Right ventricle myocardium superior (tissue), 1 donor: ENCODE measurements at places on chromosomes 7 and 10.
A peak's percentile ranks its signal among the peaks of the same experiment; 100 is the strongest.

GRCh38 chr10:44195112-44196007, 189.5 kb downstream of the CXCL12 start:
- DNase-seq: peak; percentile 69

- DNase-seq: no peak
Observed at GRCh38 chr7:107068156-107068555, 23.7 kb downstream of the PRKAR2B start.

GRCh38 chr10:42938351-42938750, 138.5 kb upstream of the RET start:
- DNase-seq: no peak

- DNase-seq: no peak
Observed at GRCh38 chr10:84356928-84357327, 28.5 kb downstream of the CCSER2 start.

GRCh38 chr10:101504438-101504837, 83.6 kb downstream of the POLL start:
- no peak for DNase-seq

GRCh38 chr7:139393621-139394211, 34.0 kb downstream of the LUC7L2 start:
- DNase-seq: no peak

DNA sequence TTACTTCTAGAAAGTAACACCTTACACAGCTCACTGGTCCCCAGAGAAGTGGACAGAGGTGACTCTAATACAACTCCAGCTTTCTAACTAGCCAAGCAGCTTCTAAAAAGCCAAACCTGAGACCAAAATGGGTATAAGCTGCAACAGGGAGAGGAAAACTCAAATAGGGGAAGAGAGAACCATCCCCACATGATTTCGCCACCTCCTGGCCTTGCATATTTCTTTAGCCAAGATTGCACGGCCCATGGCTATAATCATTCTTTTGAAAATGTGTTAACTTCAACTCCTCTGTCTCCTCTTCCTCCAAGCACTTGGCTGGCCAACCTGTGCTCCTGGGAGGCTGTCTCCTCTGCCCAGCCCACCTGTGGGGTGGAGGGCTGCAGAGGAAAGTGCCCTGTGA, 28.7 kb downstream of the NUP42 start:
- no peak for DNase-seq

DNA sequence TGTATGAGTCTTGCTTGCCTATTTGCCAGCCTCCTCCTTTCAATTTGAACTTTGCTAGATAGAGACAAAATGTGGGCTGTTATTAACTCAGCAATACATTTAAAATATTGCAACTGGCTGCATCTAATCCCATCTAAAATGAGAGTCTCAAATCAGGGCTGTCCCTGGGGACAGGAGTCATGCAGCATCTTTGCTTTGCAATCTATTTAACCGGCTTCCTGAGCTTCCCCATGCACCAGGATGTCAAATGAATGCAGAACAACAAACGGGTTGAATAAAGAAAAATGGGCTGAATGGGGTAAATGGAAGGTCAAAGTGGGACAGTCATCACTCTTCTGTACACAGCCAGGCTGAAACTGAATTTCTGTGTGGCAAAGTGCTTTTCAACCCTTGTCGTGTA, 89.2 kb downstream of the AOAH start:
- DNase-seq: no peak

DNA sequence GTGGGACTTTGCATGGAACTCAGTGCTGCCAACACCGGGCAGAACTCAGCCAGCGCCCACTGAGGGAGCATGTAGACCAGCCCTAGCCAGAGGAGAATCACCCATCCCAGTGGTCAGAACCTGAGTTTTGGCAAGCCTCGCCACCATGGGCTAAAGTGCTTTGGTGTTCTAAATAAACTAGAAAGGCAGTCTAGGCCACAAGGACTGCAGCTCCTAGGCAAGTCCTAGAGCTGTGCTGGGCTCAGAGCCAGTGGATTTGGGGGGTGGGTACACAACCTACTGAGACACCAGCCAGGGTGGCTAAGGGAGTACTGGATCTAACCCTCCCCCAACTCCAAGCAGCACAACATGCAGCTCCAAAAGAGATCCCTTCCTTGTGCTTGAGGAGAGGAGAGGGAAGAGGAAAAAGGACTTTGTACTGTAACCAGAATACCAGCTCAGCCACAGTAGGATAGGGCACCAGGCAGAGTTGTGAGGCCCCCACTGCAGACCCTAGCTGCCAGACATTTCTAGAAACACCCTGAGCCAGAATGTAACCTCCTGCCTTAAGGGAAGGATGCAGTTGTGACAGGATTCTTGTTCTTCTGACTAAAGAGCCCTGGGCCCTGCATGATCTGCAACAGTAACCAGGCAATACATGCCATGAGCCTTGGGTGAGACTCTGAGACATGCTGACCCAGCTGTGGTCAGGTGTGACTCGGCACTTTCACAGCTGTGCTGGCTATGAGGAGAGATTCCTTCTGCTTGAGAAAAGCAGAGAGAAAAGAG, 24.4 kb downstream of the GSDME start:
- DNase-seq: no peak

DNA sequence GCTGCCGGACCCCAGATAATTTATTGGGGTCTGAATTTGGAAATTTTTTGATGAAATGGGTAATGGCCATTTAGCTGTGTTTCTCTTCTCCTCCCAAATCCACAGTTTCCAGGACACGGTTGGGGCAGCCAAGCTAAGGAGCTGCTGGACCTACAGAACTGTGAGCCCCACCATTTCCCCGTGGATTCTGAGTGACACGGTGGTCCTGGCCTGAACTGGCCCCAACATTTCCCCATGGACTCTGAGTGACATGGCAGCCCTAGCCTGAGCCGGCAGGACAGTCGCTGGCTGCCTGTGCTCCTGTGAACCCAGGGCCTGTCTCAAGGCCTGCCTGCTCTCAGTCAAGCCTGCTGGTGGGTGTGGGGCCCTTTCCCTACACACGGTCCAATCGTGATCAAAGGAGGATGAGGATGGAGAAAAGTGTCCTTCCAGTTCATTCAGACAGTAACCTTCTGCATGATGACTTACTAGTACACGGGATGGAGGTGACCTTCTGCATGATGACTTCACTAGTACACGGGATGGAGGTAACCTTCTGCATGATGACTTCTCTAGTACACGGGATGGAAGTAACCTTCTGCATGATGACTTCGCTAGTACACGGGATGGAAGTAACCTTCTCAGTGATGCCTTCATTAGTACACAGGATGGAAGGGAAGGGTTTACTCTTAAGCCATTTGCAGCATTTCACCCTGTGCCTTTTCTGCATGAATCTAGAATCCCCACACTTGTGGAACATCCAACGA, 359.9 kb downstream of the GLRX3 start:
- no peak for DNase-seq

DNA sequence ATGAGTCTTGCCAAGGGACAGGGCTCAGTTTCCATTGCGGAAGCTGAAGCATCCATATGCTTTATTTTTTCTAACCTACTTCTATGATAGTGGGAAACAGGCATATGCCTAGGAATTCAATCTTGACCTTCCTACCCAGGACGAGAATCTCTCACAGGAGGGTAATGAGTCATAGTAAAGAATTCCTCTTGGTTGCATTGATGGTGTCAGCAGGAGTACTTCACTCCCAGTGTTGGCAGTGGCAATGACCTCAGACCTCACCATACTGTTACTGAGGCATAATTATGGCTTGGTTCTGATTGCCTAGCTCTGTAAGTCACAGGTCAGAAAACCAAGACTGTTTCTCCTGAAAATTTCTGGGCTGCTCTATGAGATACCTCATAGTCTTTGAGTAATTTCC, 552.9 kb downstream of the ARL4A start:
- no peak for DNase-seq

- DNase-seq: no peak
Observed at GRCh38 chr7:65979583-65980477, 2.2 kb downstream of the GUSB start.

DNA sequence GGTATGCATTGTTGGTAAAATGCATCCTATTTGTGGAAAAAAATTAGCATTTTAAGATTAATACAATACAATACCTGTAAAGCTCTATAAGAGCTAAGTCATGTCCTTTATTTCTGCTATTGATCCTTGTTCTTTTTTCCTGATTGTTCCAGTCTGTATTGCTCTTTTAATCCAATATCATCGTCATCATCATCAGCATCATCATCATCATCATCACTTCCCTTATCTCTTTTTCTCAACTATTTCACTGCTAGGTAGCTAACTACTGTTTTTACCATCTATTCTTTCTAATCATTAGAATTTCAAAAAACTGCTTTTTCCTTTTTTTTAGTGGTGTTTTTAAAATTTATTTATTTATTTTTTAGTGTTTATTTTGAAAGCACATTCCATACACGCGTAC, 71.2 kb downstream of the ABCC2 start:
- no peak for DNase-seq

- DNase-seq: no peak
Observed at GRCh38 chr10:78472551-78472890, 438.9 kb downstream of the RPS24 start.

DNA sequence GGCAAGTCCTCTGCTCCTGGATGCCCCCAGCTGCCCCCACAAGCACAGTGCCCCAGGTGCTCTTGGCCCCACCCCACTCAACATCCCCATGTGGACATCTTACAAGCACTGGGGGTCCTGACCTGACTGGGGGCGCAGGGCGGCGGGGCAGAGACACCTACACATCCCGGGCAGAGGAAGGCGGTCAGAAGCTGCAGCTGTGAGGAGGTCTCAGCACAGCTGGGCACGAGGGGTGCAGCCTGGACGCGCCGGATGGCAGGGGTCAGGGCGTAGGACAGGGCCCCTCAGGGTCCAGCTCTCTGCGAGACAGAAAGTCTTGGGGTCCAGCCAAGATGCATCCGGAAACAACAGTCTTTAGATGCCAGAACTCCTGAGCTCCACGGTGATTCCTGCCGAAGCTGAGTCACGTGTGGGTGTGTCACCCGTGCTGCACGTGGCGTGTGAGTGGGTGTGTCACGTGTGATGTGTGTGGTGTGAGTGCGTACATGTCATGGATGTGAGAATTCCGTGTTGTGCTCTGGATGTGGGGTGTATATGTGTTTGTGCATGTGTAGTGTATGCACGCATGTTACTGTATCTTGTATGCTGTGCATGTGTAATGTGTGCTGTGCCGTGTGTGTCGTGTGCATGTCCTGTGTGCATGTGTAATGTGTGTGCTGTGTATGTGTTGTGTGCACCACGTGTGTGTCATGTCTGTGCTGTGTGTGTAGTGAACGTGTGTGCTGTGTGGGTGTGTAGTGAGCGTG, 5.1 kb downstream of the VENTX start:
- no peak for DNase-seq

DNA sequence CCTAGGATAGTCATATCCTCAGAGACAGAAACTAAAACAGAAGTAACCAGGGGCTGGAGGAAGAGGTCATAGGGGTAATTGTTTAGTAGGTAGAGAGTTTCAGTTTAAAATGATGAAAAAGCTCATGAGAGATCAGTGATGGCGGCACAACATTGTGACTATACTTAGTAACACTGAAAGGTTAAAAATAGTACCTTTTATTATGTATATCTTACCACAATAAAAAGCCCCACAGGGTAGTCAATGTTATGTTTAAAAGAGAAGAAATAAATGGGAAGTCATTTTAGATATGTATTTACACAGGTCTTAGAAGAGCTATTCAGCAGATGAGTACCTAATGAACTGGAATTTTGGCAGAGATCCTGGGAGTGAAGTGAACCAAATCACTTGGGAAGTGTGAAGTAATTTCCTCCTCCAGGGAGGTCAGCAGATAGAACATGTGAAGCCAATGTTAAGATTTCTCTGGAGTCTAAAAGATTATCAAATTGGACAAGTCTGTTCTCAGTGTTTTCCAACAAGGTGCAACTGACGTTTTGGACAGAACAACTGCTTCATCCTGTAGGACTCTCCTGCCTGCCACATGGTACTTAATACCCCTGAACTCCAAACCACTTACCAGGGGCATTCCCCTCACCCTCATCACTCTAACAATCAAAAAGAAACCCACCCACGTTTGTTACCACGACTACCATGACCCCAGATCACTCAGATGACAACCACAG, 6.4 kb downstream of the CDCA7L start:
- DNase-seq: no peak

- no peak for DNase-seq
Observed at GRCh38 chr7:17939211-17939605, 1.1 kb downstream of the SNX13 start.

- no peak for DNase-seq
Observed at GRCh38 chr10:130378556-130379400, 242.6 kb downstream of the GLRX3 start.

DNA sequence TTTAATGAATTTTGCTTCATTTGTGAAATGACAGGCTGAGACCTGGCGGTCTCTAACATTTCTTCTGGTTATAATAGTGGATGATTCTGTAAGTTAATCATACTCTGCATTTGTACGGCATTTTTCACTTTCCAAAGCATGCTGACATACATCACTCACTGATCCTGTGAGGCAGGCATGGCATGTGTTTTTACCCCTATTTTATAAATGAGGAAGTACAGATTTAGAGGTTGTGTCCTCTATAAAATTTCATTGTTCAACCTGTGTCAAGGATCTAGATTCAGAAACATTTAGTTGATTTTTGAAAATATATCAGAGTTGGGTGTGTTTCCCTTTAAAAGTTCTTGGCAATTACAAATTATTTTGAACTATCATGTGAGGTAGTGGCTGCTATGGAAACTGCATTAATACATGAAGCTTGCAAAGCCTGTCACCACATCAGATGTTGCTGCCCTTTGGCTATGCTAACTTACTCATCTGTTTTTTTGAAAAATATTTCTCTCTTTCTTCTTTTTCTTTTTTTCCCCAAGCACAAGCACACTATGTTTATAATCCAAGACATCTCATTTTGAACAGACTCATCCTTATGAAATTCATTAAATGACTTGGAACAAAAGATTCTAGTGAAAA, 172.7 kb downstream of the GNAI1 start:
- no peak for DNase-seq

DNA sequence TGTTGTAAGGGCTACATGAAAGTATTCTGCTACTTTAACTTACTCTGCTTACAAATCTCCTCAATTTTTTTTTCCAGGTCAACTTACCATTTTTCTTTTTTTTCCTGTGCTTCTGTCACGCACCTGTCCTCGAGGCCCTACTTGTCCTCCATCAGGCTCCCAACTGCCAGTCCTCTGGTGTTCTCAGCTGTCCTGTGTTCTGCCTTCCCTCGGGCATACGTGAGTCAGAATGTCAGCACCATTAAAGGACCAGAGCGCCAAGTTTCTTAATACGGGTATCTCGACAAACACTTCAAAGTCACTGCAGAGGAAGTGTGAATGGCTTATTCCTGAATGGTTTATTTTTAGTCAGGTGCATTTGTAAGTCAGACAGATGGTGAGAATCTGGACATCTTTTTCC, at the start of gene TEX47:
Gene TEX47 (minus strand): TSS at position 185 of the 400 bp plus-strand sequence. CDS start 795 bp downstream, outside the sequence.
- DNase-seq: no peak

DNA sequence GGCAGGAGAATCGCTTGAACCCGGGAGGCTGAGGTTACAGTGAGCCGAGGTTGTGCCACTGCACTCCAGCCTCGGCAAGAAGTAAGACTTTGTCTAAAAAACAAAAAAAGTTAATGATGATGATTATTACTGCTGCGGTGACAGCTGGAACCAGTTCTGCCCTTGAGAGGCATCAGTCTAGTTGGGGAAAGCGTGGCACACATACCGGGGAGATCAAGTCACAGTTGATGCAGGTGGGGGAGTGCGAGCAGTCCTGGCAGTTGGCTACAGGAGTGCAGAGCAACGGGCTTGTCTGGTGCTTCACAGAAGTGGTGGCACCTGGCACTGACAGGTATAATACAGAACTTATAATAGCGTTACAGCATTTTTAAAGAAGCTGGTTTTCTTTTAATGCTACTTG, 173.0 kb downstream of the ARHGAP21 start:
- no peak for DNase-seq
